Smooth muscle cell of the umbilical artery (primary cell): ENCODE measurements at places on chromosomes 7 and 10. TPM values are rescaled to one million over a fixed set of nuclear protein-coding genes. Genes with fewer than 3 reads are reported as not detected.

Gene HYAL4
- not detected in 2 replicates for total RNA-seq

Gene RAPGEF5
- total RNA-seq, result 1.5 and 1.6 TPM in 2 replicates

Gene DGKI
- 15.5 and 18.7 TPM in 2 replicates for total RNA-seq

Gene PRTFDC1
- 6.8 and 11.3 TPM in 2 replicates for total RNA-seq

Gene LBX1
- total RNA-seq, result not detected in 2 replicates

Gene NPY4R
- 0.14 and 2.1 TPM in 2 replicates for total RNA-seq

Gene NEBL
- under 0.01 and 0.09 TPM in 2 replicates for total RNA-seq

Gene ETV1
- total RNA-seq, result 6.8 and 7.8 TPM in 2 replicates

Gene DHTKD1
- total RNA-seq, result 22.9 and 25.3 TPM in 2 replicates

Gene ITPRID1
- not detected in 2 replicates for total RNA-seq

Gene CASTOR2
- 5.6 and 12.2 TPM in 2 replicates for total RNA-seq
